ENCODE measurements at places on chromosomes 2 and 18.
A peak's percentile ranks its signal among the peaks of the same experiment; 100 is the strongest.

DNA sequence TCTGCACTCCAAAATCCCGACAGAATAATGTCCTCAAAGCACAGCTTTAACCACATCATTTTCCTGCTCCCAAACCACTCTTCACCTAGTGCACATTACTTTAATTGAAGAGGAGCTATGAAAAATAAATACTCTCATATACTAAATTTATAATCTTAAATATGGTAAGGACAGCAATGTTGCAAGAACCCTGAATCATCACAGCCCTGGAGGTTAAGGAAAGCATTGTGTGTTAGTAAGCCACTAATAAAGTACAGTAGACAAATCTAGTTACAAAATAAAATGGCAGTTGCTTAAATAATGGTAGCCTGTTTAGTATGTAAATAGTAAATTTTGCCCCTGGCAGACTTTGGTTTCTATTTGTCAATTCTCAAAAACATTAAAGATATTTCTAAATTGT is 27.0 kb upstream of the CCDC178 start:
- no peak for DNase-seq

DNA sequence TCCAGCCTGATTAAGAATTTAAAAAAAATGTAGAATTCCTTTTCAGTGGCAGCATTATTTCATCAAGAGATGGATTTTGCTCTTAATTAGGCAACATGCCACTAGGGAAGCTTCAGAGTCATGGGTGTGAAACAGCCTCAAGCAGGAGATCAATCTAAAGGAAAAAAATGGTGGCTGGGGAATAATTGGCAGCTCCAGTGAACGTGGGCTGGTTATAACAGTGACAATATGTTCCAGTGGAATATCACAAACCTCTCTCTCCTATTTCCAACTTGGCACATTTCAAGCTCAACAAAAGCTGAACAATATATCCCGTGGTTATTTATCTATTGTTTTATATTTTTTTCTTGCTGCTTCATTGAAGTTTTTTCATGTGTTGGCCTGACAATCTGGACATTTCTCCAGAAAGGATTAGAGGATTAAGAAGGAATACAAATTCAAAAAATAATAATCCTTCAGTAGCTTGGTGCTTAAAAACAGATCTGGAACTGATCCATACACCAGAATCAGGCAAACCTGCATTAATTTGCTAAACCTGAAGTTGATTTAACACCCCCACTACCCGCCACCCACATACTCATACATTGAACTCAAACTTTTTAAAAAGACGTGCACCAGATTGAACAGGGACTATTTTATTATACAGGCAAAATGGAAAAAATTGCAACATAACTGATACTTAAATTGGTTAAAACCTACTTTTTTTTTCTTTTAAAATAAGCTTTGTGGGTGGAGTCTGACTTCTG is 255.9 kb upstream of the SPRED2 start:
- DNase-seq = no peak

- DNase-seq = peak; percentile 41
These were observed 7.0 kb downstream of the NCKAP5 start for GRCh38 chr2:133561045-133561852.

- no peak for DNase-seq
These were observed 359.3 kb upstream of the VWC2L start for GRCh38 chr2:214051585-214051984.

DNA sequence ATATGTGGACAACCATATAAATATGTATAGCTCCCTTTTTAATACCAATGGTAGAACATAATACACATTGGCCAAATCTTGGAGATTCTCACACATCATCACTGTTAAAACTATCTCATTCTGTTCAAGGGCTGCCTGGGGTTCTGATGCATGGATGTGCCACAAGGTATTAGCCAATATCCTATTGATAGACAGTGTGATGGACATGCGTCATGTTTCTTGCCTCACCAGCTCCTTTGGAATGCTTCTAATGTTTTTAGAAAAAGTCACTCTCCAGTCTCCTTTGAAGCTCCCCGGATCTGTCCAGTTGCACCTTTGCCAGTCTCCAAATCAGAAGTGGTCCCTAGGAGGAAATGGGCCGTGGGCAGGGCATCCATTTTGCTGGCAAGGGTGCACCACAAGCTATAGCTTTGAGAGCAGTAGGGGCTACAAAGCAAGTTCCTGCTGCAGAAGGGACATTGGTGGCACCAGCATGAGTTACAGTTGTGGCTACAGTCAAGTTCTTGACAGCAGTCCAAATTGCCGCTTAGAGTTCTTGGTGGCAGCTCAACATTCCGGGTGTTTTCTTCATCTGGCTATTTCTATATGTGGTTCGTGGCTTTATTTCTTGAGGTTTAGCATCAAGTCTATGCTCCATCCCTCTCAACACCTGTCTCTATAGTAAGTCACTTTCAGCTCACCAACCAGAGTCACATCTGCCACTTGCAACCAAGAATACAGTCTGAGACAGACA is 25.1 kb upstream of the ATRAID start:
- no peak for DNase-seq

DNA sequence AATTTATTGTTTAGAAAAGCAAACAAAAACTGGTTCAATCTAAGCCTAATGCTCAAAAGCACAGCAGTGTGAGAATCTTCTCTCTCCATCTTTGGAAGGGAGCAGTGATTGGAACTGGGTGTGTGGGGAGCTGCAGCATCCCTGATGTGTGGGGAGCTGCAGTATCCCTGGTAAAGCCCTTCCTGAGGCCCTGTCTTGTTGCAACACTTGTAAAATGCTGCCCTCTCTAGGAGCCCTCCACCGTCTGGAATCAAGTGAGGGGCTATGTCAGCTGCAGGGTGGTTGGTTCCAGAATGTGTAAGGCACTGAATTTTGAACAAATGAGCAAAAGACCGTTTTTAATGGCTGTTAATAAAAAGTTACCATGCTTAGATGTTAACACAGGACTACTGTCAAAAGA is 147.7 kb upstream of the RAB12 start:
- no peak for DNase-seq

GRCh38 chr2:69111076-69111475 is 98.1 kb downstream of the ANTXR1 start:
- no peak for DNase-seq

DNA sequence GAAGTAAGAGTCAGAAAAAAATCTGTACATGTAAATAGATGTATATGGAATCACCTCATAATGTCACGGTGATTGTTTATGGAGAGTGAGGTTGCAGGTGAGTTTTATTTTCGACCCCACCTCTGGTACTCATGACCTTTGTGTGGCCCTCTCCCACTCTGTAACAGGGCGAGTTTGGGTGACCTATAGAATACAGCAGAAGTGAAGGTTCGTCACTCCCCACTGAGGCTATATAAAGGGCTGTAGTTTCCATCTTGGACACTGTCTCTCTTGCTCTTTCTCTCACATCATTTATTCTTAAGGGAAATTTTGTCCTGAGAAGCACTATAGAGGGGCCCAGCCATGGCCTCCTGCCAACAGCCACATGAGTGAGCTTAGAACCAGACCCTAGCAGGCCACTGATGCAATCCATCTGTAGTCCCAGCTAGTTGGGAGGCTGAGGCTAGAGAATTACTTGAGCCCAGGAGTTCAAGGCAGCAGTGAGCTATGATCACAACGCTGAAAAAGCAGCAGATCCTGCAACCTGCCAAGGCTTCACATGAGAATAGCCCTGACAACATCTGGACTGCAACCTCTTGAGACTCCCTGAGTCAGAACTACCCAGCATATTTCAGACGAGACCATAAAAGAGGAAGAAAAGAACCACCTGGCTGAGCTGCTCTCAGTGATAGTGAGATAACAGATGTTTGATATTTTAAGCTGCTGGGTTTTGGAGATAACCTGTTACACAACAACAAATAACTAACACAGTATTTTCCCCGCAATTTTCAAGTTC is 74.3 kb upstream of the SLC1A4 start:
- no peak for DNase-seq

- DNase-seq = no peak
These were observed 4.1 kb downstream of the SRSF7 start for GRCh38 chr2:38747007-38747424.

- peak; percentile 34 for DNase-seq
These were observed 257.3 kb upstream of the CXCR4 start for GRCh38 chr2:136375017-136375901.

DNA sequence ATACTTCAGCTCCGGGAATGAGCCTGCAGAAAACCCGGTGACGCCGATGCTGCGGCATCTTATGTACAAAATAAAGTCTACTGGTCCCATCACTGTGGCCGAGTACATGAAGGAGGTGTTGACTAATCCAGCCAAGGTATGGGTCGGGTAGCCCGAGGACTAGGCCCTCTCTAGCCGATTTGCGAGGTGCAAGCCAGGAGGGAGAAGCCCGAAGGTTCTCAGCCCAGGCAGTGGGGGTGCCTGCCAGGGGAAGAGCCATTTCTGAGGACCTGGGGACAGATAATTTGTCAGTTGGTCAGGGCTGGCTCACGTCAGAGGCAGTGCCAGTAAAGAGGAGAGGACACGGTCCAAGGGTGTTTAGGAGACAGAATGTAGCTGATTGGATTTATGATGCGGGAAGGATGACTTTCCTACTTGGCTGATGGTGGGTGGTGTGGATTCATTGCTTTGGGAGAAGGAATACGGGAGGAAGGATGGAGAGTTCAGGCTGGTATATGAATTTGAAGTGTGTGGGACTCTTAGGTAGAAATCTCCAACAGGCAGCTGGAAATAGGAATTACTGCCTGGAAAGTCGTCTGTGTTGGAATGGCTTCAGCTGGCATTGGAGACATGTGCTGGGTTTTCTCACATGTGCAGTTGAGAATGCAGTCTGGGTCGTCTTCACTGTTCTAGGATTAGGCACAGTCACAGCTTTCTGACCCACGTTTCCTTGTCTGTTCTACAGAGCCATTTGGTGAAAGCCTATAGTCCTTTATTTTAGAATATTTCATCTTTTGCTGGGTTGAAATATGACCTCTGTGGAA is 874 bp downstream of the NDUFAF7 start:
- DNase-seq = peak; percentile 75

DNA sequence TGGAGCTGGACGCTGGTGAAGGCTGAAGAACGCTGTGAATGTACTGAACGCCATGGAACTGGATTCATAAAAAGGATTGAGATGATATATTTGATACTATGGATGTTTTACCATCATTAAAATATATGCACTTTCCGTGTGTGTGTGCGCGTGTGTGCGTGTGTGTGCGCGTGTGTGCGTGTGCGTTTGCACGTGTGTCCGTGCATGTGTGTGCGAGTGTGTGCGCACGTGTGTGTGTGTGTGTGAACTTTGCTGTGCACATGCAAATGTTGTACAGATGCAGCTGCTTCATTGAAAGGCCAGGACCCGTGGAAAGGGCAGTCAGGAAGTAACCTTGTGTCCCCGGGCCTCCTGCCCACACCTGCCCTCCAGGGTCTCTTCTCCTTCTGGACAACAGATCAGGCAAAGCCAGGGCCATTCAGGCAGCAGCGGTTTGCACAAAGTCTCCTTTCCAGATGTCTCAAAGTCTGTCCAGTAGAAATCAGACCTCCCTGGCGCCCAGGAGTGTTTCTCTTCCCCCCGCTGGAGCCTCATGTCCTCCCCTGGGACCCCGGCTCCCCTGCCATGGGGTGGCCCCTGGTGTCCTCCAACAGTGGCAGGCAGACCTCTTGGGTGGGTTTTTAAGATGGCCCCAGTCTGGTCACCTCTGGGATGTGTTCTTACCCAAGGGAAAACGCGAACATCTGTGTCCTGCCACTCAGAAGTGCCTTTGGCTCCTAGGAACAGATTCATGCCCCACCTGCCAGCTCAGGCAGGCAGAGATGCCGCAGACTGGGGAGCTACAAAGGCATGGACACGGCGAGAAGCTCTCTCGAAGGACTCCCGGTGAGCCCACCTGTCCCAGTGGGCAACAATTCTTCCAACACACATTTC is 86.1 kb upstream of the GPC1 start:
- DNase-seq = no peak

DNA sequence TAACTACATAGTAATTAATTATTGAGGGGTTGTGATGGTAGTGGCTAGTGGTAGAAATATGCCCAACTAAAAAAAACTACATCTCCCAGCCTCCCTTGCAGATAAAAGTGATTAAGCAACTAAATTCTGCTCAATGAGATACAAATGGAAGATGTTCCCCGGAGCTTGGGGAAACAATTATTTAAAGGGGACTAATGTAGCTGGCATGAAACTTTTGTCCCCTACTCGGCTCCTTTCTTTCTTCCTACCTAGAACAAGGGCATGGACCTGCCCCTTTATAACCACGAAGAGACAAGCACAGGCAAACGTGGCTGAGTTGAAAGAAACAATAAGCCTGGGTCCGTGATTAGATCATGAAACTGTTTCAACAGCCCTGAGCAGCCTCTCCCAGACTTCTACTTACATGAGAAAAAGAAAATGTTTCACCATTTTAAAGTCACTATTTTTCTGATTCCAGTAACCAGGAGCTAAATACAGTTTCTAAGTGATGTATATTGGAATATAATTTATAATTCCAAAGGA is 236.9 kb downstream of the SCG2 start:
- no peak for DNase-seq

DNA sequence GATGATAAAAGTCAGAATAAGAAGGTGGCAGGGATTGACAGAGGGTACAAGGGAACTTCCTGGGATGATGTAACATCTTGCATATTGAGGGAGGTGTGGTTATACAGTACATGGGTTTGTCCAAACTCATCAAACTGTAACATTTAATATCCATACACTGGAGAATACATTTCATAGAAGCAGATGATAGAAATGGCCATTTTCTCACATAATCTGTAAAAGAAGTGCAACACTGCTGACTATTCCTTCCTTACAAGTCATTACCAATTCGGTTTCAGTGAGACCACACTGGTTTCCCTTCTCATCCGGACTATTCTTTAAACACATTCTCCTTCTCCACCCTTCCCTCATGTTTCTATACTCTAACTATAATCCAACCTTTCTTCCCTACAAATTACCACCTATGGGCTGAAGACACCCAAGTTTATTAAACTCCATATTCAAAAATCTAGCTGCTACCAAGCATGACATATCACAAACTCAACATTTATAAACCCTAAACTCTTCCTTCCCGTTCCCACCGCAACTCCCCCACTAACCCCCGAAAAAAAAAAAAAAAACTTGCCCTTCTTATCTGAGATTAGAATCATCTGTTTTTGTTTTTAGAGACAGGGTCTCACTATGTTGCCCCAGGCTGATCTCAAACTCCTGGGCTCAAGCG is 1.6 kb downstream of the COX7A2L start:
- no peak for DNase-seq

DNA sequence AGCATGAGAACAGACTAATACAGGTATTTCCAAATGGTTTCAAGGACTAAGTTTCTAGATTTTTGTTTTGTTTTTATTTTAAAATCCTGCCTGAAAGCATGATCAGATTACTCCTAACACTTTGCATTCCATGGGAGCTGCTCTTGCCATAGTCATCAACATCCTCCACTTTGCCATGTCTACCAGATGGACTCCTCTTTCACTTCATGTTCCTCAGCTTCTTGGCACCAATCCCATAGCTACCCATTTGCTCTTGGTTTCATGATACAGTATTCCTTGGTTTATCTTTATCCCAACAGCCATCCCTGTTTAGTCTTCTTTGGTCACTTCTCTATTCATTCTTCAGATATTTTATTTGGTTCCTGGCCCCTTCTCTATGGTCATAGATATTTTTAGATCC is 154.2 kb upstream of the CCDC195 start:
- DNase-seq = no peak

GRCh38 chr2:64686283-64686956 is 32.7 kb upstream of the SERTAD2 start:
- no peak for DNase-seq

All from NCI-H1417 (cell line).